Naive B cell (primary cell): ENCODE measurements at places on chromosomes 1 and 21.
A peak's percentile ranks its signal among the peaks of the same experiment; 100 is the strongest.

- DNase-seq = no peak
Measured at GRCh38 chr1:218983433-218983832, 190.2 kb upstream of the LYPLAL1 start.

DNA sequence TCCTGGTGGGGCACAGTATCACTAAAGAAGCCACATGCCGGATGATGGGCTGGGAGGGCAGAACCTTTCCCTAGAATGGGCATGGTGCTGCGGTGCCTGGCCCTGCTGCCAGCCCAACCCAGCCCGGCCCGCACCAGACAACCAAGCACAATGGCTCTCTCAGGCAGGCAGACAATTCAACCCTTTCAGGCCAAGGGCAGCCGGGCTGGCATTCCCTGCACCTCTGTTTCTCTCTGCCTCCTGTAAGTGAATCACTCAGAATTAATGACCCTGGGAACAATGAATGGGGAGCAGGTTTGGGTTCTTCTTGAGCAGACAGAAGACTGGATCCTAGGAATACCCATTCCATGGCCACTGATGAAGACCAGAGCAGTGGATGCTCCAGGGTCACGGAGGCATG, 41.0 kb upstream of the IFFO2 start:
- DNase-seq = no peak

DNA sequence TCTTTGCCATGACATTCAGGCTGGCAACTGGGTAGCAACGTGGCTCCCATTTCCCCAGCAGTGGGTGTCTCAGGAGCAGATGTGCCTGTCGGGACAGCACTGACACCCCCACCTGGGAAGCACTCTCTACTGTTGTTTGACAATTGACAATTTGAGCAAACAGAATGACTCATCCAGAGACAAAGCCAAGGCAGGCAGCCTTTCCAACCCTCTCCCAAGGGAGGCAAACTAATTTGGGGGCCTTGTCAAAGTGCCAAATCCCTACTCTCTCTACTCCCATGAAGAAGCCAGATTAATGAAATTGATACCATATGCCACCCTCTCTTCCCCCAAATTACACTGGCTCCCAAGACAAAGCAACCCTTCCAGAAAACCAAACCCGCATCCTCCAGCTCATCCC, 65.6 kb downstream of the GRIK3 start:
- no peak for DNase-seq

DNA sequence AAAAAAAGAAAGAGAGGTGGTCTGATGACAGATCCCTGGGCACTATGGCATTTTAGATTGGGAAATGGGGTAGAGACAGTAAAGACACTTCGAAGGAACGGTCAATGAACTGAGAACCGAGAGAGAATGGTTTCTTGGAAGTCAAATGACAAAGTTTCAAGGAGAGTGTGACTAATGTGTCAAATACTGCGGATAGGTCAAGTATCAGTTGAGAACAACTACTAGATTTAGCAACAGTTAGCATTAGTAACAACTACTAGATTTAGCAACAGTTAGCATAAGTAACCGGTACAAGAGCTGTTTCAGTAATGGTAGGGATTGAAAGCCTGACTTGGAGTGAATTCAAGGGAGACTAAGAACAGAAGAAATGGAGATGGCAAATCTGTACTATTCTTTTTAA, 35.0 kb downstream of the UROD start:
- DNase-seq = no peak

DNA sequence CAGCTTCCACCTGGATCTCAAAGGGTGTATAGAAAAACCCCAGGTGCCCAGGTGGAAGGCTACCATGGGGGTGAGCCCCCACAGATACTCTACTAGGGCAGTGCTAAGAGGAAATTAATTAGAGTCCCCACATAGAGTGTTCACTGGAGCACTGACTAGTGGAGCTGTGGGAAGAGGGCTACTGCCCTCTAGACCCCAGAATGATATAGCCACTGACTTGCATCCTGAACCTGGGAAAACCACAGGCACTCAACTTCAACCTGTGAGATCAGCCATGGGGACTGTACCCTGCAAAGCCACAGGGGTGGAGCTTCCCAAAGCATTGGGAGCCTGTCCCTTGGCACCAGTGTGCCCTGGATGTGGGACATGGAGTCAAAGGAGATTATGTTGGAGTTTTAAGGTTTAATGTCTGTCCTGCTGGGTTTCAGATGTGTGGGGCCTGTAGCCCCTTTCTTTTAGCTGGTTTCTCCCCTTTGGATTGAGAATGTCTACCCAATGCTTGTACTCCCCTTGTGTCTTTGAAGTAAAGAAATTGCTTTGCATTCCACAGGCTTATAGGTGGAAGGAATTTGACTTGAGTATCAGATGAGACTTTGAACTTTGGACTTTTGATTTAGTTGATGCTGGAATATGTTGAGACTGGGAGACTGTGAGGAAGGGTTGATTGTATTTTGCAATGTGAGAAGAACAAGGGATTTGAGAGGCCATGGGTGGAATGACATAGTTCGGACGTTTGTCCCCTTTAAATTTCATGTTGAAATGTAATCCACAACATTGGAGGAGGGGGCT, 31.8 kb upstream of the CDC14A start:
- DNase-seq = no peak

DNA sequence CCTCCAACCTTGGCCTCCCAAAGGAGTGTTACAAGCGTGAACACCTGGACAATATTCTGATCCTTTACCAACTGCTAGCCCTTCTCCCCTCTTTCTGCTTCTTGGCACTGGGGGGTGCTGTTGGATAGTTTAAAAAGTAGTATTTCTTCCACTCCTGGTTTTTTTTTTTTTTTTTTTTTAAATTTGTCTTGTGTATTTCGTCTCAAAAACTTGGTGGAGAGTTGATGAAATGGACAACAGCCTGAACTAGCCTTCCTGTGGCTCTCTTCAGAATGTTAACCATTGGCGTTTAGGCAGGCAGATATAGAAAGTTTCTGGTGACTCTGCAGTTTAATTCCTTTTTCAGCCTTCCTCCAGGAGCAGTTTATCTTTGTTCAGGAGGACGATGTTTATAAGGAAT, 69.7 kb upstream of the USP24 start:
- no peak for DNase-seq

DNA sequence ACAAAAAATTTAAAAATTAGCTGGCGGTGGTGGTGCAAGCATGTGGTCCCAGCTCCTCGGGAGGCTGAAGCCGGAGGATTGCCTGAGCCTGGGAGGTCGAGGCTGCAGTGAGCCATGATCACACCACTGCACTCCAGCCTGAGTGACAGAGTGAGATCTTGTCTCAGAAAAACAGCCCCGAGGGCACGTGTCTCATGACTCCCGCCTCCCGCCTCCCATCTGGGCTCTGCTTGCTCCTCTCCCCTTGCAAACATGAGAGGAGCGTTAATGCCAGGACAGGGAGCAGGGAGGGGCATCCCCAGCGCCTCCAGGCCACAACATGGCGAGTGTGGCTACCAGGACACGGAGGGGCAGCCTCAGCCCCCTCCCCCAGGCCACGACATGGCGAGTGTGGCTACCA, 28.3 kb downstream of the FAAP20 start:
- DNase-seq = no peak

GRCh38 chr1:10658396-10659066, 137.9 kb downstream of the CASZ1 start:
- no peak for DNase-seq

GRCh38 chr21:33939226-33939625, 23.6 kb upstream of the ATP5PO start:
- no peak for DNase-seq

GRCh38 chr1:171985639-171986038, 144.3 kb downstream of the DNM3 start:
- DNase-seq = no peak

DNA sequence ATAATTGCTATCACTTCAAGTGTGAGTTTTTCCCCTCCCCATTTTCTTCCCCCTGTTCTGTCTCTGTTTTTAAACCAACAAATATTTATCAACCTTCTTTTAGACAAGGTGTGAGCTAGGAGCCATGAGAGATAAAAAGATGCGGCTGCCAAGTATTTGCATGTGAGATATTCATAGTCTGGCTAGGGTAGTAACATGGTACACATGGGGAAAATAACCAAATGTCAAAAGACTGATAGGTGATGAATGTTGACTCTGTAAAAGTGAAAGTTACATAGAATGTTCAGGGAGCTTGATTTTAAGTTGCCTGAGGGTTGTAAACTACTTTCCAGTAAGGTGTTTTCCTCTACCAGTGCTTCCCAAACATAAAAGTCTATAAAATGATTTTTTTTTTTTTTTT, 25.4 kb upstream of the SRP9 start:
- DNase-seq = no peak

DNA sequence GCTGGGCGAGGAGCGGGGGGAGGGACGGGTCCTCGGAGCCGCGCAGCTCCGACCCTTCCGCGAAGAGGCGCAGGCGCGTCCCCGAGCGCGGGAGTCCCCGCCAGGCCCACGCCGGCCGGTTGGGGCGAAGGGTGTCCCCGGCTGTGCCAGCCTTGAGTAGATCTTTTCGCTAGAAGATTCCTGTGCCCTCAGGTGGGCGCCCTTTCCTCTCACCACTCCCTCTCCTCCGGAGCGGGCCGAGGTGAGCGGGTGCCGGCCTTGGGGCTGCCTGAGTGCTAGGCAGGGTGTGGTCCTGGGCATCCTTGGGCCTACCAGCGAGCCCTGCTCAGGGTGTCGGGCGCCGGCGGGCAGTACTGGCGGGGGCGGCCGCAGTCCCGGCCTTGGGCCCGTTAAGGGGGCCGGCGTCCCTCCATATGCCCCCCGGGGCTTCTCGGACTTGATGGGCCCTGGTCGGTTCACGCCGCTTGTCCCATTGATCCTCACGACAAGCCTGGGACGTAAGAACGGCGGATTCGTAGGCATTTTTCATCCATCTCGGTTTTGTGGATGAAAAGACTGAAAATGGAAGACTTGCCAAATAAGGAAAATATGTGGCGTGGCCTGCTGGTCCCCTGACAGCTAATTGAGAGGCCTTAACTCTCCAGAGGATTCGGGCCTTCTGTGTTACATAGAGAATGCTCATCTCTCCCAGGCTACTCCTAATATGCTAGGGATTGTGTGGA, 712 bp downstream of the DEGS1 start:
- peak; percentile 70 for DNase-seq

- DNase-seq = no peak
Measured at GRCh38 chr1:58844176-58844575, 60.3 kb upstream of the JUN start.

DNA sequence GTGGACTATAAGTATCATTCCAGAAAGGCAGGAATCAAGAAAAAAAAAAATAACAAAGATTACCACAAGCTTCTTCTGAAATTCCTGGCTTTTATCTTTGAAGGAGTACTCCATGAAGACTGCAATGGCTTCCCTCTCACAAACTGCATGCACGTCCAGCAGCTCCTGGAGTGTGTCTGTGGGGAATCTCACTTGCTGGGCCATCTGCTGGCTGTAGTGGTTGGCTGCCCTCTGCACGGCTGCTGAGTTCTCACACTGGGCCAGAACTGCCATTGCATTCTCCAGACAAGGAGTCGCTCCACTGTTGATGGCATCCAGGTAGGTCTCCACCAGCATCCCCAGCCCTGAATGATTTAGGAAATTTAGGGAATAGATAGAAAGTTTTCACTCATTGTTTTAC, 23.3 kb upstream of the GBP2 start:
- DNase-seq = no peak

- DNase-seq = no peak
Measured at GRCh38 chr1:109256085-109256484, 6.7 kb downstream of the CELSR2 start.

DNA sequence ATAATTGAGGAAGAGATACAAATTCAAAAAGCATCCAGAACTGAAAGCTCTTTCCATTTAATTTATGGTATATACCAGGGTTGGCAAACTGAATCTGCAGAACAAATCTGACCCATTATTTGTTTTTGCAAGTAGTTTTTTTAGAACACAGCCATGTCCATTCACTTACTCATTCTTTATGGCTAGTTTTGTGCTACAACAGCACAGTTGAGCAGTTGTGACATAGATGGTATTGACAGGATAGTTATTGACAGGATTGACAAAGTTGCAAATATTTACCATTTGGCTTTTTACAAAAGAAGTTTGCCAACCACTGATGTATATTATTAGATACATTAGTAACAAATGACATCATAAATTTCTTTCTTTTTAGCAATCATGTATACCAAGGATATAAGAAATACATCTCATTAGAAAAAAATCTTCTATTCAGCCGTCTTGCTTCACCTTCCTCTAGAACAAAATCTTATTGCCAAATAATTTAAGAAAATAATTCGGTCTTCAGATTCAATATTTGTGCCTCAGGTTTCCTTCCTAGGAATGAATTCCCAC, 9.4 kb downstream of the ADAMTS1 start:
- no peak for DNase-seq

DNA sequence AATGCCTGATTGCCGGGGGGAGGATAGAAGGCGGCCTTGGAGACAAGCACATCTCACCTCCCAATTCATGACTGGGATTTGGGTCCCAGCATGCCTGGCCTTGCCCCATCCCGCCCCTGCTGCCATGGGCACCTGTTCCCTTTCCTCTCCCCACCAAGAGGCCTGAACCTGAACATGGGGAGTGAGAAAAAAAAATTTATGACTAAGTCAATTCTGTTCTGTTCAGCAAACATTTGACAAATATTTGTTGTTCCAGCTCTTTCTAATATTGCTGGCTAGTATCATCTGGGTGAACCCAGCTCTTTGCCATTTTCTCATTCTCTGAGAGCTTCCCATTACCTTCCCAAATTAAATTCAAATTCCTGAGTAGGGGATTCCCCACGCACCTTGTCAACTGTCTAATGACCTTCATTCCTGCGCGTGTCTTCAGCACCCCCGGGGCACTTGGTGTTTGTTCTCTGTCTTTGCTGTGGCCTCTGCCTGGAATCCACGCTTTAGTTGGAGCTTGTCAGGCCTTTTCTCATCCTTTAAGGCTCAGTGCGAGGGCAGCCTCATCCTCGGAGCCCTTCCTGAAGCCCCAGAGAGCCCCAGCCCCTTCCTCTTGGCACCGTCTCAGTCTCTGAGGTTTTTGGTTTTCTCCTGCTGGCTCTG, 42.8 kb downstream of the ARHGEF10L start:
- DNase-seq = no peak
